ENCODE measurements at places on chromosomes 6 and 20.

GRCh38 chr6:10421921-10422736 lies 7.3 kb upstream of the TFAP2A start:
- DNase-seq, result no peak

- DNase-seq, result no peak
These were observed 715.8 kb upstream of the HS3ST5 start for GRCh38 chr6:115058414-115059211.

GRCh38 chr6:35025232-35026188 lies 115.6 kb downstream of the TCP11 start:
- DNase-seq, result peak; percentile 68

DNA sequence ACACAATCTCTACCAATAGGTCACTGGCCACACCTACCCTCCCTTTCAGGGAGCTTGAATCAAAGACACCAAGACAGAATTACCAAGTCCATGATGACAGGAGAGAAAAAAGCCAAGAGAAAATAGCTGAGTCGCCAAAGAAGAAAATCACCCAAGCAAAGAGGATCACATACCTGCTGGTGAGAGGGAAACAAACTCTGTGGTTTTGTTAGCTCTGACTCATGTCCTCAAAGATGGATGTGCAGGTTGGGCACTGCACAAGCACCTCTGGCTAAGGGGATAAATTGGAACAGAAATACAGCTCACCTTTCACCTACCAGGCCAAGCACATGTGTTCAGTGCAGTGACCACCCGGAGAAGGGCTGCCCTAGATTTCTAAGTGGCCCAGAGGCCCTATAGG lies 114.8 kb downstream of the TFAP2A start:
- no peak for DNase-seq
